Activated CD8-positive, alpha-beta memory T cell treated with anti-CD3 and anti-CD28 coated beads for 1 hour (primary cell): ENCODE measurements at places on chromosomes 3 and 15.

GRCh38 chr3:59308684-59309083 is 258.9 kb upstream of the CFAP20DC start:
- DNase-seq, result no peak

DNA sequence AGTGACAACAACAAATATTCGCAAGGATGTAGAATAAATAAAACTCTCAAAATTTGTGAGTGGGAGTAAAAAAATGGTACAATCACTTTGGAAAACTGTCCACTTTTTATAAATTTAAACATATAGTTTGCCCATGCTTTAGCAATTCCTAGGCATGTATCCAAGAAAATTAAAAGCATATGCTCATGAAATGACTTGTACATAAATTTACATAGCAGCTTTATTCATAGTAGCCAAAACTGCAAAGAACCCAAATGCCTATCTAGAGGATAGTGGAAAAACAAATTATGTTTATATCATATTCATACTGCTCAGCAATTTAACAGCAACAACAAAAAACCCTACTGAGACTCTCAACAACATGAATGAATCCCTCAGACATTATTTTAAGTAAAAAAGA is 363.6 kb upstream of the CCDC54 start:
- DNase-seq, result no peak

- DNase-seq, result no peak
Observed at GRCh38 chr3:71062952-71063772, 520.4 kb downstream of the FOXP1 start.

- no peak for DNase-seq
Observed at GRCh38 chr3:122092460-122093165, 37.5 kb downstream of the CD86 start.

- DNase-seq, result no peak
Observed at GRCh38 chr15:78714890-78715289, 73.9 kb upstream of the CHRNB4 start.

- DNase-seq, result no peak
Observed at GRCh38 chr3:25191673-25192072, 236.4 kb upstream of the RARB start.

DNA sequence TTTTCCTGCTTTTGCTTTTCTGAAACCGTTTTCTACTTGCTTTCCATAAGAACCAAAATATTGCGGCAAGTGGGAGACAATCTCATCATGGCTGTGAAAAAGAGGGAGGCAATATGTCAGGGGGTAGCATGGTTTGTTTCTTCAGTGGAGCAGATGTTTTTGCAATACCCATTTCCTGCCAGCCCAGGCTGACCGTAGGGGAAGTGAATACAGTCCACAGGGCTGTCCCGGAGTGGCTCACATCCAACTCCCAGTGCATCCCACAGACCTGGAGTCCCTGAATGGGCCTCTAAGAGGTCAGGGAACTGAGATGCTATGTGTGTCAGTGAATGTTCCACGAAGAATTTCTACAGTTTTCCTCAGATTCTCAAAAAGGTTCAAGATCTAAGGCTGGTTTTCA is 69.6 kb downstream of the EPHB1 start:
- DNase-seq, result no peak

- DNase-seq, result no peak
Observed at GRCh38 chr3:50095352-50095998, 6.8 kb downstream of the RBM5 start.

- DNase-seq, result no peak
Observed at GRCh38 chr15:66251065-66251789, 2.3 kb downstream of the MEGF11 start.

GRCh38 chr3:125238759-125239158 is 26.2 kb upstream of the SLC12A8 start:
- DNase-seq, result no peak

DNA sequence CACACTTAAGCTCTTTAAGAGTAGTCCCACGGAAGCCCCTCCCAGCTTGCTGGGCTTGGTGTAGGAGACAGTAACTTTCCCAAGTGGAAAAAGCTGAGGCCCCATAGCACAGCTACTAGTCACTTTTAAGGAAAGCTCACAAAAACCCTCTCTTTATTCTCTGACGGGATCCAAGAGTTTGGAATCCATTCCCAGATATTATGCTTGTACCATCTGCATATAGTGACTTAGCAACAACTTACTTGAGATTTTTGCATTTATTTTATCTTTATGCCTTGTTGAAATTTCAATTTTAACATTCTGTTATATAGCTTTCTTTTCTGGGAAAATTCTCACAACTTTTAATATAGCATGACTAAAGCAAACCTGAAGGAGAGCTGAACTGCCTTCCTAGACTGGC is 19.5 kb downstream of the GPR15 start:
- DNase-seq, result no peak

- no peak for DNase-seq
Observed at GRCh38 chr3:170350515-170351413, 6.8 kb upstream of the SKIL start.

- no peak for DNase-seq
Observed at GRCh38 chr3:16026753-16027152, 147.7 kb upstream of the GALNT15 start.

DNA sequence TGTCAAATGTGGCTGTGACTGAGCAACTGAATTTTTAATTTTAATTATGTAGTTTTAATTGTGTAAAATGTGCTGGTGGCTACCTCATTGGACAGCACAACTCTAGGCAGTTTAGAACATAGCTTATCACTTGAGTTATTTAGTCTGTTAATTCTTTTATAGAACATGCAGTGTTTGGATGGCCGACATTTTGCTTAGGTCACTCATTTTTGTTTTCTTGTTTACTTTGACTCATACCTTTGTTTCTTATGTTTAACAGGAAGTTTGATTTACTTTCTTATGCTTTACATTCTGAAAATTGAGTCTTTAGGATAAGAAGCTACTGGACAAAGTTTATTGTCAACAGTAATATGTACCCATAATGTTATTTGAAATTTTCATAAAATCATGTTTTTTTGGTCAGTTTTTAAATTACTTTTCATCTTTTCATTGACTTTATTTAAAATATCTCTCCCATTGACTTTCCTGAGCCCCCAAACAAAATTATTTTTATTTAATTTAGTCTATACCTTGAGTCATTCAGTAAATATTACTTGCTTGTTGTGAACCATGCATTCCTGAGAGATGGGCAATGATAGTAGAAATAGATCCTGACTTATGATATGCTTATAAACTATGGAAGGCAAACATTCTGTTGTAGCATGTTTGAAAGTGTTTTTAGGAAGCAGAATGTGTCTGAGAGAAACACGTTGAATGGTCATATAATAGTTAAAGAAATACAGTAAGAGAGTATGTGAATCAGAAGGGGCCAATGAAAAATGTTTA is 60.6 kb downstream of the TCF12 start:
- DNase-seq, result no peak

- no peak for DNase-seq
Observed at GRCh38 chr3:50873376-50874157, 198.8 kb downstream of the DOCK3 start.

GRCh38 chr3:178421069-178421468 is 115.2 kb upstream of the KCNMB2 start:
- DNase-seq, result no peak

GRCh38 chr15:98548139-98548971 is 100.0 kb upstream of the IGF1R start:
- DNase-seq, result peak; percentile 5

DNA sequence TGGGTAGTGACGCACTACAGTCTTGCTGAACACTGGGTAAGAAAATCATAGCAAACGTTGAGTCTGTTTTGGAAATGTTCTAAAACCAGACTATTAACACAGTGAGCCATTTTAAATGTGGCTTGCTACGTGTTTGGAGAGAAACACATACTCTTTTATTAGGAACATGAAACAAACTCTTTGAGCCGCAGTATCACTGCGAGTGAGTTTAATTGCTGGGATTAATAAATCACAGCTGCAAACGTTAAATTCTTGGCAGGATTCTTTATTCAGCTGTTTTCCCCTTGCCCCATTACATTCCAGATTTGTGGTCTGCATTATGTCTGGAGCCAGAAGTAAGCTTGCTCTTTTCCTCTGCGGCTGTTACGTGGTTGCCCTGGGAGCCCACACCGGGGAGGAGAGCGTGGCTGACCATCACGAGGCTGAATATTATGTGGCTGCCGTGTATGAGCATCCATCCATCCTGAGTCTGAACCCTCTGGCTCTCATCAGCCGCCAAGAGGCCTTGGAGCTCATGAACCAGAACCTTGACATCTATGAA is 33.6 kb downstream of the BTD start:
- no peak for DNase-seq

GRCh38 chr3:38100498-38100897 is 36.4 kb downstream of the ACAA1 start:
- DNase-seq, result no peak

GRCh38 chr3:5305684-5305989 is 118.1 kb downstream of the EDEM1 start:
- DNase-seq, result no peak

DNA sequence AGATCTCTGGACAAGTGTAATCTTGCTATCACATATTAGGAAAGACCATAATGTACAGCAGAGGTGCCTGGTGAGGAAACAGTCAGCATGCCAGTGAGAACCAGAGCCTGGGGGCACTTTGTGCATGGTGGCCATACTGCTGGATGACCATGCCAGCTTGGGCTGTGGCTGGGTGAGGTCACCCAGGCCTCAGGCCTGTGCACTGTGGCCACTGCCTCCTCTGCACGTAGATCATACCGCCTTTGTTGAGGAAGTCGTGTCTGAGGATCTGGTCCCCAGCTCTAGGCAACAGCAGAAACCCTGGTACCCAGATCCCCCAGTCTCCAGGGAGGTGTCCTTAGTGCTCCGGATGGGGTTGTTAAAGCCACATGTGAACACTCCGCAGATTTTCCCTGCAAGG is 38.9 kb downstream of the ZNF710 start:
- no peak for DNase-seq

GRCh38 chr3:65436580-65436979 is 602.1 kb downstream of the MAGI1 start:
- DNase-seq, result no peak

GRCh38 chr15:71111950-71112349 is 3.3 kb upstream of the THSD4 start:
- DNase-seq, result no peak

- DNase-seq, result no peak
Observed at GRCh38 chr3:196633555-196634151, 5.8 kb upstream of the NRROS start.

- DNase-seq, result no peak
Observed at GRCh38 chr3:128619146-128619890, 31.3 kb downstream of the RPN1 start.

DNA sequence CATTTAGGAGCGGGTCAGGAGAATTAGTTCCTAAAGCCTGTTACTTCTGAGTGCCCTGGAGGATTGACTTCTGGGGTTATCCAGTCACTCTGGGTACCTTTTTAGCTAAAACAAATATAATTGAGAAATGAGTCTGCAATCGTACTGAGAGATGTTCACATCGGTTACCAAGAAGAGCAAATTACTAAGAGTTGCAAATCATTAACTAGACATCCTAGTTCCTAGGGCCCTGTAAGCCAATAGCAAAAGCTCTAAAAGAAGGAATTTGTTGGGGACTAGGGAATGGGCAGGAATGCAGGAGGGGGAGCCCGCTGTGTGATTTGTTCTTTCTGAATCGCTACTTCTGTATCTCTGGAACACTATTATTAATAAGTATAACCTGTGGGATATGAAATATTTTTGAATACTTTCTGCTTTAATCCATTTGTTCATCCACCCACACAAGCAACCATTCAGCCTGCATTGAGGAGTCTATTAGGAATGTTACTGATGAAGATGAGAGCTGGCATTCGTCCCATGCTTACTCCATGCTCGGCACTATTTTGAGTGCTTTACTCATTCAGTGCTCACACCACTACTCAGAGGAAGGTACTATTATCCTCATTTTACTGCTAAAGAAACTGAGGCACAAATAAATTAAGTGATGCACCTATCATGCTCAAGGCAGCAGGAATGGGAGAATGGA is 31.5 kb upstream of the KY start:
- no peak for DNase-seq

GRCh38 chr3:32469151-32469874 is 33.3 kb downstream of the CMTM6 start:
- no peak for DNase-seq

DNA sequence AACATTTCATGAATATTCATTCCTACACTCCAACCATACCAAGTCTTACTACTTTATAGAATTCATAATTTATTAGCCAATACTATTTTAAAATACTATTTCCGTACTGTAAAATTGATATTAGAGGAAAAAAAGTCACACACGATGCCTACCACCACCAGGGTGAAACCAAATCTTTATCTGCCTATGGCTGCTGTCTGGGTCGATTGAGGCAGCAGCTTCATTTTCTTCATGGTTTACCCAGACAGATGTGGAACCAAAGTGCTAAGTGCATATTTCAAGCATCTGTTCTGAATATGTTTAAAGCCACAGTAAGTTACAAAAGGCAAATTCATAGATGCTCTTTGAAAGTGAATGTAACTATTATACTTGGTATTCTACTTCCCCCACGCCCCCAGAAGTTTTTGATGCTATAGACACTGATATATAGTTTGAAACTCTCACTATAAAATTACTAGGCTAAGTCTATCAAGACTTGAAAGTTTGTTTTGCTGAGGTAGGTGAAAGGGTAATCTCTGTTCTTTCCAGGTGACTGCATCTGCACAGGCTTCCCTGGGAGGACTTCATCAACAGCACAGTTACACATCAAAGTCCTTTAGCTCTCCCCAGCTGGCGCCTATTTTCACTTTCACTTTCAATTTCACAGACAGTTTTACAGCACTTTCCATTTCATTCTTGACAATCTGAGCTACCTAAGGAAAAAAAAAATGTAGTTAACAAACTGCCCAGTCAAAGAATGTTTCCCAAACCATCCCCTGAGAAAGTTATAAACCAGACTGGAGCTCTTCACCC is 113.9 kb downstream of the POLQ start:
- peak; percentile 3 for DNase-seq

GRCh38 chr15:90046289-90046688 is 45.2 kb downstream of the ZNF710 start:
- no peak for DNase-seq

- DNase-seq, result no peak
Observed at GRCh38 chr3:113404637-113405036, 36.7 kb downstream of the CFAP44 start.

GRCh38 chr3:174710612-174711011 is 148.5 kb upstream of the NAALADL2 start:
- DNase-seq, result no peak

- DNase-seq, result peak; percentile 41
Observed at GRCh38 chr15:52139599-52140462, 27.3 kb upstream of the BCL2L10 start.

GRCh38 chr15:62561059-62561519 is 396.0 kb upstream of the C2CD4B start:
- no peak for DNase-seq

DNA sequence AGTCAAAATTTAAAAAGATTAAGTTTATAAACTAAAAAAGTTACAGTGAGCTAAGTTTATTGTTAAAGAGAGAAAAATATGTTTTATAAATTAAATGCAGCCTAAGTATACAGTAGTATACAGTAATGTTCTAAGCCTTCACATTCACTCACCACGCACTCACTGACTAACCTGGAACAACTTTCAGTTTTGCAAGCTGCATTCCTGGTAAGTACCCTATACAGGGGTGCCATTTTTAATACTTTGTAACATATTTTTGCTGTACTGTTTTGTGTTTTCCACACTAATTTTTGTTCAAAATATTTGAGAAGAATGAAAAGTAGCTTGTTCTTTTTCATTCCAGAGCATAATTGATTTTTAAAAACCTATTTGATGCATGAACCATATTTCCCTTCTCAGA is 524.9 kb downstream of the RBMS3 start:
- no peak for DNase-seq

- DNase-seq, result no peak
Observed at GRCh38 chr3:143697975-143698374, 150.3 kb downstream of the SLC9A9 start.
